CD4-positive, alpha-beta T cell (primary cell): ENCODE measurements at places on chromosomes 6 and 20.

GRCh38 chr6:159557031-159557430, 136.0 kb downstream of the SOD2 start:
- DNase-seq, result no peak

GRCh38 chr6:87210979-87211378, 55.6 kb downstream of the ZNF292 start:
- DNase-seq, result no peak

DNA sequence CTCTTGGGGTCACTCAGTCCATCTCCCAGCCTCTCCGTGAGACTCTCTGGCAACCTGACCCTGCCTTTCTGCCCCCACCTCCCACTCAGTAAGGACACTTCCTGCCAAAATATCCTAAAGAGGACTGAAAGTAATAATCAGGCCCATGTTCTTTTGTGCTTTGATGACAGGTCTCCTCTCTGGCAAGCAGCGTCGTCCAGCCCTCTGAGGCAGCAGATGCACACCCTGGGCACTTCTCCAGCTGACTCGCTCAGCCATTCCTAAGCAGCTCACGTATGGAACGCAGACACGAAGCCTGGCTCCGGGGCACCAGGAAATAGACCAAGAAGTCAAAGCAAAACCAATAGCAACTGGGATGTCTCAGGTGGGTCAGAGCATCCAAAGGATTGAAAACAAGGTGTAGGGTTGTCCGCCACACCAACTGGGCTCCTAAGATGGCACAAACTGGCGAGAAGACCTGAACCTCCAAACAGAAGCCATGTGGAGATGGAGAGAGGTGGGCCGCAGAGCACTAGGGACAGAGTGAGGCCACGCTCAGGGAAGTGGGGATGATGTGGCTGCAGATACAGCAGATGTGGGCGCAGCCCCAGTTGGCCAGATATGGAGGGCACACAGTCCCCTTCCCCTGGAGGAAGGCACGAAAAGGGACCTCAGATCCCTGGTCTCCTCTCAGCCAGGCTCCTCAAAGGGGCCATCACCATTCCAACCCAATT, 99.3 kb downstream of the PRND start:
- no peak for DNase-seq

DNA sequence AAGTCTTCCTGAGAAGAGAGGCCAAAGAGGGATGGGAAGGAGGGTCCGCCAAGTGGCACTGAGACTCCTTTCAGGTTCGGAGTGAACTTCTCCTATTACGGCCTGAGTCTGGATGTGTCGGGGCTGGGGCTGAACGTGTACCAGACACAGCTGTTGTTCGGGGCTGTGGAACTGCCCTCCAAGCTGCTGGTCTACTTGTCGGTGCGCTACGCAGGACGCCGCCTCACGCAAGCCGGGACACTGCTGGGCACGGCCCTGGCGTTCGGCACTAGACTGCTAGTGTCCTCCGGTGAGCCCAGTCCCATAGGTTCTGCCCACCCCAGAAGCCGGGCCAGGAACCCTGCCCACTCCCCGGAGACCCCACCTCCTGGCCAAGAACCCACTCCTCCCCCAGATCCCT, 4.1 kb downstream of the SLC22A7 start:
- no peak for DNase-seq

- no peak for DNase-seq
Measured at GRCh38 chr6:6663421-6664135, 75.1 kb downstream of the LY86 start.

DNA sequence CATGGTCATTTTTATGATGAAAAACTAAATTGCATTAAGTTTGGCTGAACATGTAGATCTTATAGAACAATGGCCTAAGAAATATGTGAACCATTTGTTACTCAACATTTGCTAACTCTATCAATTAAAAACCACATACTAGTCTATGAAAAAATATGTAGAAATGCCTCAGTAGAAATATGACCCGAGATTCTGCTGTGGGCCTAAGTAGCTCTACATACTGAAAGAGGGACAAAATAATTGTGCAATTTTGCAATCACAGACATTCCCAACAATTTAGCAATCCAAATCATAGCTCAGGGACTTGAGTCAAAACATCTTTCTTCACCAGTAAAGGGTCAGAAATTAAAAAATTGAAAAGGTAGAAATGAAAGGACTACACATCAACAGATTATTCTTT, 619.0 kb downstream of the FRK start:
- no peak for DNase-seq

GRCh38 chr6:125839471-125839870, 48.7 kb downstream of the NCOA7 start:
- no peak for DNase-seq

DNA sequence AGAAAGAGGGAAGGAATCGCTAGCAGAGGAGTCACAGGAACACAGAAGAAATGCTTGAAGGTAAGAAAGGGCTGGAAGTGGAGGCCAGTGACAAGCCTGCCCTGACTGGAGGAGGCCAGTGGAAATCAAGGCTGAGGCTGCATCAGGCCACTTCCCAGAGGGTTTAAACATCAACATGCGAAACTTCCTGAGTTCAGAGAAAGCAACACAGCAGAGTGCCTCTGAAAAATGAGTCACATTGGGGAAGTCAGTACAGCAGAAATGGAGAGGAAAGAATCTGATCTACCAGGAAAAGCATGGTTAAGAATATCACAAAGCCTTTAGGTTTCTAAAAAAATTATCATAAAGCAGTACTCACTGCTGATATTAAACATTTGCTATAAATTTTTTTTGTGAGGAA, 23.3 kb downstream of the NAPB start:
- DNase-seq, result no peak
